ENCODE measurements at places on chromosomes 6 and 20. TPM values are rescaled to one million over a fixed set of nuclear protein-coding genes. Genes with fewer than 3 reads are reported as not detected.

The SRMS gene
- total RNA-seq = not detected

The SPAG4 gene
- total RNA-seq = 10.7 TPM

The PIM1 gene
- 36.6 TPM for total RNA-seq

The METTL24 gene
- 8.3 TPM for total RNA-seq

The DZANK1 gene
- 1.6 TPM for total RNA-seq

The MGME1 gene
- total RNA-seq = 16.1 TPM

The KIAA1755 gene
- total RNA-seq = 0.35 TPM
